ENCODE measurements at places on chromosomes 7 and 10.

GRCh38 chr10:70893227-70894006 lies 5.1 kb upstream of the PCBD1 start:
- no peak for DNase-seq

DNA sequence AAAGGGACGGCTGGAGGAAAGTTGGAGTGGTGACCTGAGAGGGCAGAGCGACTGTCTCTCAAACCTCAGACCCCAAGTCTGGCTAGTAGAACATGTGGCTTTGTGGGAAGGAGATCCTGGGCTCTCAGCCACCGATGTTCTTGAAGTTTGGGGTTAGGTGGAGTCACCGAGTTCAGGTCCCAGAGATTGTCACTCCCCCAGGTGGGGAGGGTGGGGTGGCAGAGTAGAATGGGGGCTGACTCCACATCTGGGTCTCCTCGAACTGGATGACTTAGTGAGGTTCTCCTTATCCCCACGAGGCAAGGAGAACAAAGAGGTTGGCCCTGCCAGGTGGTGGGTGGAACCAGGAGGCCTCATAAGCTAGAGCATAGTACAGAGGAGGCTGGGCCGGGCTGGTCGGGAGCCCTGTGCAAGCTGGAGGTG lies 14.7 kb upstream of the PNLIPRP2 start:
- no peak for DNase-seq

- no peak for DNase-seq
Observed at GRCh38 chr10:131816157-131816775, 84.5 kb upstream of the PPP2R2D start.

DNA sequence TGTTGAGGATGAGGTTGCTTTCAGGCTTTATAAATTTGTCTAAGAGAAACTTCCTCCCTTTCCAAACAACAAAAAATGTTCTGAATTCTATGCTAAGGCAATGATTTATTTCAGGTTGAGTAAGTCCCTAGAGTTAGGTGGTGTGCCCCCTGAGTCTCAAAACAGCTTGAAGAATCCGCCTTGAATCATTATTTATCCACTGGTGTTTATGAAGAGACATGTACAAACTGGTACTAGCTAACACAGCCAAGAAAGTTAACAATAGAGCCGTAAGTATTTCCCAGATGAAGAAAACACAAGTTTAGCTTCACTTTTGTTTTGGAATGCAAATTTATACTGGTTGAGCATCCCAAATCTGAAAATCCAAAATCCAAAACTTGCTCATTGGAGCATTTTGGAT lies 66.2 kb upstream of the SRPK2 start:
- no peak for DNase-seq

DNA sequence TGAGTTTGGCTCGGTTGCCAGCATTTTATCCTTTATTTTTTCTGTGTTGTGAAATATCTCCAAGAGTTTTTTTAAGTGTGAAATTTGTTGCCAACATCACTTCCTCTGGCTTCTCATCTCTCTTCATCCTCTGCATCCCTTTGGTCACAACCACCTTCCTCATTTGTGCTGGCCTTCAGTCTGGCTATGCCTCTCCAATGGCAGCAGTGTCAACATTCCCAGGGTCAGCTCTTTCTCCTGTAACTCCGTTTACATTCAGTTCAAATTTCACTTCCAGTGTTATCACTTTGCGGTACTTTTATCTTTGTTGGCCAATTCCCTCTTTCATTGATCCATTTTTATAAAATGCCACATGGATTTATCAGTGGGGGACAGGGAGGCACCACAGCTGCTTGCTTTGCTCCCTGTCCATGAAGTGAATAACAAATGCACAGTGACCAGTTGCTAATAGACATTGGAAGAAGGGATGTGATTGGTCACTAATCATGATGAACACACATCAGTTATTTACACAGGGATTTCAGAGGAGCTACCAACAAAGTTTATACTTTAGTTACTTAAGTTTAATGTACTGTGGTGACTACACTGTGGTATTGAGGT lies 311.4 kb upstream of the LRGUK start:
- DNase-seq, result no peak

DNA sequence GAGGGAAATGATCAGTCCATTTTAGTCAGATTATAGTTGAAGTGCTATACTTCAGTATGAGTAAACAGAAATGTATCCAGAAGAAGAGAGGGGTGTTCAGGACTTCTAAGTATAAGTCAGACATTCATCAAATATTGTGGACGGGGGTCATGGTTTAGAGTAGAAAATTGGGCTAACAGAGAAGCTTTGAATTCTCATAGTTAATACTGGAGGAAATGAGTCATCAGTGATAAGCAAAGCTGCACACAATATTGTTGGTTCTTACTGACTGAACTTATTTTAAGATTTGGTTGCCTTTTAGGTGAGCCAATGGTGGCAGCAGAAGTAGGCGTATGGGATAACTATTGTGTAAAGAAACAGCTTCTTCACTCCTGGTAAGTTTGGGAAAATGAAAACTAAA lies 1.7 kb upstream of the SUMF2 start:
- no peak for DNase-seq

DNA sequence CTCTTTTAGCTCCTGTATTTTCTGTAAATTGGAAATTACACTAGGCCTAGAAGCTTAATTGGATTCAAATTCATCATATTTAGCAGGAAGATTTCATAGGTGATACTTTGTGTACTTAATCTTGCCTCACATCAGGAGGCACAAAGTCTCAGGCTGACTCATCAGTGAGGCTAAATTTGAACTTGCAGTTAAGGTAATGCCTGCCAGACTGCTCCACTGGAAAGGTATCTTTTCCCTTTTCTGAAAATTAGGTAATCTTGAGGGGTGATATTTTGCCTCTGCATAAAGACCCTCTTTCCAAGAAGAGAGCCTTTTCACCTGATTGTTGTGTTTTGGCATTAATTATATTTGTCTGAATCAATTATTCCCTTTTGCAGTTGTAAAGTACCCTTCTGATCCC lies 14.6 kb downstream of the PPIA start:
- DNase-seq, result no peak

GRCh38 chr10:59913547-59914237 lies 7.3 kb upstream of the CCDC6 start:
- DNase-seq, result no peak

GRCh38 chr7:70500261-70500660 lies 631.7 kb upstream of the GALNT17 start:
- no peak for DNase-seq

DNA sequence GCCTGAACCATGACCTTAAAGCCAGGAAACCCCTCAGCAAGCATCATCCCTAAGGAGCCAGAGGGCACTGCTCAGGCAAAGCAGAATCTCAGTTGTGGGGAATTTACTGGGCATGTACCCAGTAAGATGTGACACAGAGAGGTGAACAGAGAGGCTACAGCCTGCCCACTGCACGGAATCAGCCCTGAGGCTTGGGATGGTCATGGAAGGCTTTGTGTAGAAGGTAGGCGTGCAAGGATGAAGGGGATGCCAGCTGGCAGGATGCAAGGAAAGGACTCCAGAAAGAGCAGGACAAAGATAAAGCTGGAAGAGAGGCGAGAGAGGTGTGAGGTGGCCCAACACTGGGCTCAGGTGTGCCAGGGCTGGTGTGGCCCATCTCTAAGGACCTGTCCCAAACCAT lies 2.4 kb upstream of the AIFM2 start:
- DNase-seq, result peak; percentile 4

- DNase-seq, result no peak
Observed at GRCh38 chr10:61749291-61749690, 86.6 kb downstream of the CABCOCO1 start.

All from right hindlimb (tissue), 1 donor.